ENCODE measurements at places on chromosomes 2 and 18. TPM values are rescaled to one million over a fixed set of nuclear protein-coding genes. Genes with fewer than 3 reads are reported as not detected.

The TRABD2A gene
- 5.5 TPM for total RNA-seq

The CHCHD5 gene
- 19.2 TPM for total RNA-seq

- DNase-seq, result no peak
These were observed 437.1 kb downstream of the BCL11A start for GRCh38 chr2:60116161-60116875.

- no peak for DNase-seq
These were observed 213.8 kb upstream of the HAAO start for GRCh38 chr2:43005975-43006833.

DNA sequence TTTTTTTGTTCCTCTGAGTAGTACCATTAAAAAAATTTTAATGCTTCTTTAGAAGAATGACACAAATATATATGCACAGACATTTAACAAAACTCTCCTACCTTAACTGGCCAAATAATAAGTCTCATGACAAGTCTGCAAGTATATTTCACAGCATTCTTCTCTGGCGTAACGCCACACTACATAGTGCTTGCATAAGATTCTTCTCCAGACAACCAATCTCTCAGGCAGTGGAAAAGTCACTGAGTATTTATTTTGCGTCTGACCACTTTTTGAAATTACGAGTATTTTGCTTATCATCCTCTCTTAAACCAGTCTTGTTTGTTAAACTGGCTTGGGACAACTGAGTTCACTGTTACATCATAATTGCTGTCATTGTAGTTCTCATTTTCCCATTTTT, 749.2 kb downstream of the ADCYAP1 start:
- no peak for DNase-seq

GRCh38 chr18:55588111-55588869, at the start of gene TCF4:
TCF4 (minus strand) TSS chr18:55588192; CDS start chr18:55587116, 1,076 bp downstream.
- peak; percentile 71 for DNase-seq

DNA sequence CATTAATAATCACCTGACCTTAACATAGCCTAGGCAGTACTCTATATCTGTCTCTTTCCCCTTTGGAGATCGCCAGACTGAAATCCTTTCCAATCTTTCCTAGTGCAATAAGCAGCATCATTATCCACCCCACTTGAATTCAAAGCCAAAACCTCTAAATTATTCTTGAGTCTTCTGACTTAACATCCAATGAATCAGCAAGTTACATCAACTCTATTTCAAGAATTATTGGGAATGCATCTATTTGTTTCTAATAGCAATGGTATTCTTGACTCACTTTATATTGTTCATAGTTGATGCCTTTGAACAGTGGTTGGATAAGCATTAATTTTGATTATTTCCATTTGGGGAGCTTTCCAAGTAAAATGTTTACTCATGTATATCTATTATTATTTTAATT, 144.8 kb downstream of the ZNF804A start:
- no peak for DNase-seq

DNA sequence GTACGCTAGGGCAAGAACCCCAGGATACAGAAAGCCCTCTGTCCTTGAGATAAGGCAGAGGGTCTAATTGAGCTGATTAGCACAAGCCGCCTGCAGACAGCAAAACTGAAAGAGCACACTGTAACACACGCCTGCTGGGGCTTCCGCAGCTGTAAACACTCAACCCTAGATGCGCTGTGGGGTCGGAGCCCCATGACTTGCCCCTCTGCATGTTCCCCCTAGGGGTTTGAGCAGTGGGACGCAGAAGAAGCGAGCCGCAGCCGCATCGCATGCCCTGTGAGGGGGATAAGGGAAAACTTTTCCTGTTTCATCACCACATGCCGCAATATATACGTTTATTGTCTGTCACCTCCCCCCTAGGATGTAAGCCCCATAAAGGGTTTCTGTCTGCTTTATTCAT, 384.6 kb downstream of the PLCL1 start:
- no peak for DNase-seq

- DNase-seq, result peak; percentile 30
These were observed 54.3 kb downstream of the DGKD start for GRCh38 chr2:233408366-233409285.

GRCh38 chr2:224401641-224402342, at the start of gene FAM124B:
FAM124B (minus strand) TSS chr2:224402107; CDS start chr2:224401768, 339 bp downstream.
- DNase-seq, result peak; percentile 11

- DNase-seq, result no peak
These were observed 50.6 kb downstream of the GALNT3 start for GRCh38 chr2:165743442-165743841.

DNA sequence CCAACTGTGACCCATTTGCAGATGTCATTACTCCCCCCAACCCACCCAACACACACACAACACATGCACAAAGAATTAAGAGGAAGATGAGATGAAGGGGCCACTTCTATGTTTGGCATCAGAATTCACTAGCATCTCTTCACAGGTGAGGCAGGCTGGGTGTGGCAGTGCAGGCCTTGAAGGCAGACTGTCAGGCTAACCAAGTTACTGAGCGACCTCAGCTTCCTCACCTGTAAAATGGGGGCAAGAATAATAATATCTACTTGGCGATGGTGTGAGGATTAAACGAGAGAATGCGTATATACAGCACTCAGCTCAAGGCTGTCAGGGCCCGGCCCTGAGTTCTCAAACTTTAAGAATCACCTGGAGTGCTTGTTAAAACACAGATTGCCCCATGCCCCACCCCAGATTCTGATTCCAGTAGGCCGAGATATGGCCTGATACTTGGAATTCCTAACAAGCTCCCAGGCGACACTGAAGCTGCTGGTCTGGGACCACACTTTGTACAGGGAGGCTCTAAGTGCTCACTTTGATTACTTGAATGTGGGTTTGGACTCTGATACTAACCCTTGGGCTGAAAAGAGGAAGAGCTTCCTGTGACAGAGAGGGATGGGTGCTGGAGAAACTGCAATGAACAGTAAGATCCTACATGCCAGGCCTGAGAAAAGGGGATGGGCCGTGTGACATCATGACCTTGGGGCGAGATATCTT, 1.1 kb downstream of the ACTG2 start:
- no peak for DNase-seq
